Amniotic stem cell (primary cell): ENCODE measurements at places on chromosomes 5 and 9.

GRCh38 chr9:108681851-108682590 is 173.8 kb downstream of the ACTL7B start:
- DNase-seq = no peak

DNA sequence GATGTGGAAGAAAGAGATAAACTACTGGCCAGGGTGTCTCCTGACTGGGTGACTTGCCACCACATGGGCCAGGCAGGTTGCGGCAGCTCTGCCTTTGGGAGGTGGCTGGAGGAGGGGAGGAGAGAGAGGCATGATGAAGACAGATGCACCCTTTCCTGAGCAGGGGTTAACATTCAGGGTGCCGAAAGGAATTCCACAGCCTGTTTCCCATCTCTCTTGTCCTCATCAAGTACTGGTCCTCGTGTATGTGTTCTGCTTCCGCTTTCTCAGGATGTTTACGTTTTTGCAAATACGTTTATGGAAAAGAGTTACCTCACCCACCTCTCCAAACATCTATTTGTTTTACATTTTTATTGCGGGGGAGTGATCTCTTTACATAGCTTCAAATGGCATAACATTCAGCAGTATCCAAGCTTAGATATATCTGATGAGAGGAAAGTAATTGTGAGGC is 73.4 kb downstream of the C9orf85 start:
- DNase-seq = no peak

GRCh38 chr5:110802998-110803397 is 64.2 kb downstream of the SLC25A46 start:
- no peak for DNase-seq

DNA sequence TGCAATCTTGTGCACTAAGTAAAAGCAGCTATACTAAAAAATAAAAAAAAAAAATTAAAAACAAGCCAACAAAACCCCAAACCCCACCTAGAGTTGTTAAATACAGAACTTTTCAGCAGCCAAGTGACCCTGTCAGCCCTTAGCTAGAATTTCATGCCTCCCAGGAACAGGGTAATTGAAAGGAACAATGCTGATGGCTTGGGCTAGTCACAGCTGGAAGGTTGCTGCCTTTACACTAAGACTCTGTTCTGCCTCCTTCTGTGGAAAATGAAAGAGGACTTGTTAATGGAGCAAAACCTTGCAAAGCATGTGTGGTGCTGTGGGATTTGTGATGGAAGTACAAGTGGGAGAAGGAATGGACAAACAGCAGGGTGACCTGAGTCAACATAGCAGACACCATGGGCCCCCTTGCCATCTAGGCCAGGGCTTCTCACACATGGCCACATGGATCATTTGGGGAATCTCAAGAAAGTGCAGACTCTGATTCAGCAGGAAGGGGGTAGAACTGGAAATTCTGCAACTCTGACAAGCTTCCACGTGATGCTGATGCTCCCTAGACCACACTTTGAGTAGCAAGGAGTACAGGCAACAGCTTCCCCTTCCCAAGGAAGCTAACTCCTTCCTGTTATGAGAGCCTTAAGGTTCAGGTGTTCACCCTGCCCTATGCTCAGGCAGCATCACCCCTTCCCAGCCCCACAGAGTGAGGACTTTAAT is 14.9 kb upstream of the TMEM252 start:
- DNase-seq = no peak

DNA sequence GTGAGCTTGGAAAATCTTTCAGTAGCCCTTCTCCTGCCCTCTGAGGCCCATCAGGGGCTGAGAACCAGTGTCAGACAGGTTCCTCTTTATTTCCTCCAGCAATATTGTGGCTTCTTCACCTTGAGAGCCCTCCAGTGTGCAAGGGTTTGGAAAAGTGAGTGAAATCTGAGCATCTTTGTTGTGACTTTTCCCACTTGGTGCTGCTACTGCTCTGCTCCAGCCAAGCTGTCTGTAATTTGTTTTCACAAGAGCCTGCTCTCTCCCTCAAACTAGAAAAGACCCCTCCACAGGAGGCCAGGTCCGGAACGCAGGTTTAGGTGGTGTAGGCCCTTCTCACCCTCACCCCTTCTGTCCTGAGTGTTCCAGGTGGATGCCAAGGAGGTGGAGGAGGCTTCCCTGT is 57.4 kb upstream of the SPRY4 start:
- DNase-seq = no peak

- DNase-seq = peak; percentile 3
Measured at GRCh38 chr9:95381221-95381620, 63.7 kb upstream of the FANCC start.

DNA sequence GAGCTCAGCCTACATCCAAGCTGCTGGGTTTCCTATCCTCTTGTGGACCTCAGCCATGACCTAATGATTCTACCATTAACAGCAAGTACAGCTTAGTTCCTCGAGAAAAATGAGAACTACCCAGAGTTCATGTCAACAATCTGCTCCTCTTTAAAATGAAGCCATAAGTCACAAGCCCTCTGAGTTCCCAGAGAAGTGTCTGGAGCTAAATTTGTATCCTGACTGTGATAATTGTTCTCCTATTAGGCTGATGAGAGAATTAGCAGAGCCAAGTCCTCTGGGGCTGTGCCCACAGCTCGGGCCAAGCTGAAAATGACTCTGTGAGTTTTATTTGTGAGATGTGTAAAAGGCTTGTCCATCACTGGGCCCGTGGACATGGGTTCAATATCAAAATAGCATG is 145.1 kb upstream of the SMIM23 start:
- no peak for DNase-seq

GRCh38 chr9:134550584-134550983 is 91.0 kb upstream of the COL5A1 start:
- no peak for DNase-seq

DNA sequence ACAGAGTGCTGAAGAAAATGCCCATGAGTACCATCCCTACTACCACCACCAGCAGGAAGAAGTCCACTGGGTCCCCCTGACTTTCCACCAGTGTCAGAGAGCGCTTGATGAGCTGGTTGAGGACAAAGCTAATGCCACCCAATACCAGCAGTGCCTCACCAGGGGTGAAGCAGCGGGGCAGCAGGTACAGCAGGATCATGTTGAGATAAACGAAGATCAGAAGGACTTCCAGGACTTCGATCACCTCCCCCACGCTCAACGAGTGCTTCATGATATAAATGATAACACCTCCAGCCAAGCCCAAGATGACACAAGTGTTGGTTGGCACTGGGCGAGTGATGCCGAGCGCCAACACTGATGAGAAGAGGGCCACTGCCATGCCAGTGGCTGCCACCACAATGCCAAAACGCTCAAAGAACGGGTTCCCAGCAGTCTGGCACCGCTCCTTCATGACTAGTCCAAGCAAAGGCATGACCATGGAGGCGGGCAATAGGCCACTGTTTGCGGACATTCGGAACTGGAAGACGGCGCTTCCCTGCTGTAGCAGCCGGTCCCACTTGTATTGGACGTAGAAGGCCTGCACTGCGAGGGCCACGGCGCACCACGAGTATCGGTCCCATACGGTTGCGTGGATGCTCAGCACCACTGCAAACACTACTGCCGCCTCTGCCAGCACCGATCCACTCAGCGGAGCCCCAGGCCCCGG is 679 bp downstream of the DOLK start:
- DNase-seq = no peak

DNA sequence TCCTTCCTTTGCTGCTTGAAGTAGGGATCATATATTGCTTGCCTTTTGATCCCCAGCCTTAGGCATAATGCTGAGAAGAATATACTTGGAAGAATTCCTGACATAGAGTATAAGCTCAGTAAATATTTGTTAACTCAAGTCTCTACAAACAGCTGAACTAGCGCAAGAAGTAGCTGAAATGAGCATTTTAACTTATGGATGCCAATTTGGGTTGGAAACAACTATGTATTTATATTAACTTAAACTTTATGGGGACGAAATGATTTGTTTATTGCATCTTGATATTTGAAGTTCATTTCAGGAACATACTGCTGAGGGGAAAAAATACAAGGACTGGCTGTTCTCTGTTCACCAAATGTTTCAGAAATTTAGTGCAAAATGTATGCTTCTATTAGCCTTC is 258.7 kb downstream of the CDH12 start:
- no peak for DNase-seq

GRCh38 chr9:12425878-12426864 is 267.0 kb upstream of the TYRP1 start:
- no peak for DNase-seq

GRCh38 chr5:66551945-66552344 is 44.2 kb upstream of the MAST4 start:
- DNase-seq = no peak

DNA sequence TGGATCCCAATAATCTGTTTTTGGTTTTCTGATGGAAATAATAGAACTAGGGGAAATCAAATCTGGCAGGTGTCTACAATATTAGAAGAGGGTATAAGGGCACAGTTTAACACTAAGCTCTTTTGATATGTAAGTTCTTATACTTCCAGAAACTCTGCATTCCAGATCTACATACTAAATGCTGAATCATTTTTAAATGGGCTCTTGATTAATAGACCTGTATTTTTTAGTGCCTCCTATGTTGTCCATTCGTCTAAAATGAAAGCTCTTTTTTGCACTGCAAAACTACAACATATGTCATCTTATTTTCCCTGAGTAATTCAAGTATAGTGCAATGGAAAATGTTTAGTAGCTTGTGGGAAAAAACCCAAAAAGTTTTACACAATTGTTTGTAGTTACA is 44.2 kb downstream of the NR6A1 start:
- no peak for DNase-seq

- no peak for DNase-seq
Measured at GRCh38 chr5:72337159-72337558, 17.0 kb downstream of the PTCD2 start.

GRCh38 chr5:181037365-181037861 is 2.7 kb upstream of the BTNL9 start:
- no peak for DNase-seq

GRCh38 chr9:33809506-33809905 is 7.5 kb upstream of the UBE2R2 start:
- no peak for DNase-seq

GRCh38 chr9:78130004-78130403 is 98.4 kb upstream of the GNAQ start:
- no peak for DNase-seq

DNA sequence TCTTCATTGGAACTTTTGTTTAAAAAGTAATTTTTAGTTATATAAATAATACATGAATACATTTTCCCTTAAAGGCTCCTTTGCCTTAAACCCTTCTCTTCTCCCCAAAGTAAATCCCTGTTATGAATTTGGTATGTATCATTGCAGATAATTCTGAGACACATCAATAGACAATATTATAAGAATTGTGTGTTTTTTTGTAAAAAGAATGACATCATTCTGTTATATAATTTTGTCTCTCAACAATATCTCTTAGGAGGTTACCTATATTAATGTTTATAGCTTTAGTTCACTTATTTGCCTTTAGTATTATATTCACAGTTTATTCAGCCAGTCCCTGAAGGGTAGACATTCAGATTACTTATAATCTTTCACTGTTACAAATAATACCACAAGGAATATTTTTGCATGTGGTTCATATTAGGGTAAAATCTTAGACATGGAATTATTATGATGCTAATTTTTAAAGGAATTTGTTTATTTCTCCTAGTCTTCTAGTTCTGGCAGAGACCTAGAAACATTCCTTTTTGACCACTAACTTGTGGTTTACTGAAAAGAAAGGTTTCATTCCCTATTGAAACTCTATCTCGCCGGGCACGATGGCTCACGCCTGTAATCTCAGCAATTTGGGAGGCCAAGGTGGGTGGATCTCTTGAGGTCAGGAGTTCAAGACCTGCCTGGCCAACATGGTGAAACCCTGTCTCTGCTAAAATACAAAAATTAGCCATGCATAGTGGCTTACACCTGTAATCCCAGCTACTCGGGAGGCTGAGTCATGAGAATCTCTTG is 105.6 kb downstream of the KCTD16 start:
- peak; percentile 25 for DNase-seq

GRCh38 chr9:98625728-98626127 is 83.0 kb downstream of the GABBR2 start:
- DNase-seq = no peak

GRCh38 chr9:127611603-127611898 is 526 bp upstream of the STXBP1 start:
- DNase-seq = no peak

DNA sequence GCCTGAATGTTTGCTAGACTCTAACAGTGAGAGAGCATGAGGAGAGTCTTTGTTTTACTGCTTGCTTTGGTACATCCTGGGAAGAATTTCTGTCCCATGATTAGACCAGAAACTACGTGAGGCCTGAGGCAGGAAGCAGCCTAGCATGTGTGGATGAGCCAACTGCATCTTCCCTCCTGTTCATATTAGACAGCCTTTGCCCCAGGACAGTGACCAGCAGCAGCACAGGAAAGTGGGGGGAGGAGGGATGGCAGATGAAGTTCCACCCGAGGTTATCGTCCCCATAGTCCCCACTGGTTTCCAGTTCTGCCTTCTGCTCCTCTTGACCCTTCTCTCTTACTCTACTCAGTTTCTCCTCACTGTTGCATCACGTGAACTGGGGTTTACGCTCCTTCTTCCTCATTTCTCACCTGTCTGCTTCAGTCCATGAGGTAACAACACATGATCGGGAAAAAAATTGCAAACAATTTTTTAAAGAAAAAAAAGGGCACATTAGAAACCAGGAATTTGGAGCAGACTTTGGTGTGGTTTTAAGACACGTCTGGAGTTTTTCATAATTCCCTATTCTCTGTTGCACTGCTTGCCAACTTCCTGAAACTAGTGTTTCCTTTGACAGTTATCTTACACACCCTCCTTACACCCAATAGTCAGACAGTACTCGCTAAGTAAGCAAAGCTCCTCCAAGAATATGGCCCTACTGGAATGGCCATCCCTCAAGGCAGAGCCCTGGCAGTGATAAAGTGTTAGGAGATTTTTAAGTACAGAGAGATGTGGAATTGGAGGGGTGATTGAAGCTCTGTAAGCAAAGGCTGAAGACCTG is 84.1 kb downstream of the SNX18 start:
- DNase-seq = no peak

GRCh38 chr5:28864006-28864405 is 1825.6 kb upstream of the CDH9 start:
- DNase-seq = no peak

DNA sequence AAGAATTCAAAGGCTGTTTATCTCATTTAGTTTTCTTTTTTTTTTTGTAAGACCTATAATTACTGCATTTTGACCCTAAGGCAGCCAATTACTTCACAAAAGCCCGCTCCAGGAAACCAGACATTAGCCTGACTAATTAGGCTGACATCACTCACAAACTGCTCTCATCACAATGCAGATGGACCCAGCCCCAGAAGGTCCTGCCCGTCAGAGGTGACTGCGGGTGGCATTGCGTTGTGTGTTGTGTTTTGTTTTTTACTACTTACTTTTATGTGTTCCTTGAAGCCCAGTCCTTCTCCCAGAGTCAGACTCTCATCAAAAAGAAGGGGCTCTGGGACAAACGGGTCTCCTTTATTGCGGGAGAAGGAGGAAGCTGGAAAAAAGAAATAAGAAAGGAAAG is 172.2 kb downstream of the HSD17B3 start:
- DNase-seq = no peak

GRCh38 chr5:173320259-173320658 is 8.0 kb downstream of the STC2 start:
- DNase-seq = no peak
